Naive thymus-derived CD4-positive, alpha-beta T cell (primary cell): ENCODE measurements at places on chromosomes 11 and 22.

GRCh38 chr11:68714060-68714856, 29.9 kb downstream of the GAL start:
- DNase-seq = no peak

DNA sequence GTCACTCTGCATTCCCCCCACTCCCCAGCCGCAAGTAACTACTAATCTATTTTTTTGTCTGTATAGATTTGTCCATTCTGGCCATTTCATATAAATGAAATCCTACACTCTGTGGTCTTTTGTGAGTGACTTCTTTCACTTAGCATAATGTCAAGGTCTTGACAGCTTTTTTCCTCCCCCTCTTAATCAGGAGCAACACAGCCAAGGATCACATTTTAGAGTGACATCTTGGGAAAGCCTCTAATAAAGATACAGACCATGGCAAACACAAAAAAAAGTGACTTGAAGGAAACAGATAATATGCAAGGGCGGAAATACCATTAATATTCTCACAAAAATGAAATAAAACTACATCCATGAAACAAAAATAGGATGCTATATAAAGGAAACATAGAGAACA, 43.9 kb downstream of the RAB30 start:
- no peak for DNase-seq

GRCh38 chr11:124200671-124201070, 17.5 kb downstream of the OR10D3 start:
- DNase-seq = no peak

DNA sequence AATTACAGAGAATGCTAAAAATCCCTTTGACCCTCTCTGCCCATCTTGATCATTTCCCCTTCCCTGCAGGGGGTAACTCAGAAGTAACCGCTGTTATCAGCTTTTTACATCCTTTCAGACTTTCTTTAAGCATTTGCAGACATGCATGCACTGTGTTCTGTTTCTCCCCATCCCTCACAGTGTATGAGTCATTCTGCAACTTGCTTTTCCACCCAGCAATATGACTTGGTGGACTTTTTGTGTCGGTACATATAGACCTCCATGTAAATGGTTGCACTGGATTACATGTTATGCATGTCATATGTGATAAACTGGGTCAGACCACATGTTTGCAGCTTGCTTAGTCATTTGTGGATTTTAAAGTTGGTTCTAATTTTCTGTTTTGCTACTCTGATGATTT, 87.7 kb upstream of the NECTIN1 start:
- DNase-seq = no peak

- no peak for DNase-seq
These were observed 58.8 kb downstream of the CNTN5 start for GRCh38 chr11:99079576-99079975.

DNA sequence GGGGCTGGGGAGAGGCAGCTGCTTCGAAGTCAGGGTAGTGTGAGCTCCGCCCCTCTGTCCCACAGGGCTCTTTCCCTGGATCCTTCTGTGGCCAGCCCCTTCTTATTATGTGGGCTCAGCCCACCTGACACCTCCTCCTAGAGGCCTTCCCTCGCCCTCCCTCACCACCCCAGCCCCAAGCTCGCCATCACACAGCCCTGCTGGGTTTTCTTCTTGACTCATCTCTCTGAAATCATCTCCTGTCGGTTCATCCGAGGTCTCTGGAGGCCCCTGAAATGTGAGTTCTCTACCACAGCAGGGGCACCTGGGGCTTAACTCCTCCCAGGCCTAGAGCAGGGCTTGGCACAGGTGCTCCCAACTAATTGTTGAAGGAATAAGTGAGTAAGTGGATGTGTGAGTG, 65.2 kb downstream of the CACNA1I start:
- no peak for DNase-seq

GRCh38 chr11:128511712-128512111, 75.6 kb downstream of the ETS1 start:
- DNase-seq = no peak

DNA sequence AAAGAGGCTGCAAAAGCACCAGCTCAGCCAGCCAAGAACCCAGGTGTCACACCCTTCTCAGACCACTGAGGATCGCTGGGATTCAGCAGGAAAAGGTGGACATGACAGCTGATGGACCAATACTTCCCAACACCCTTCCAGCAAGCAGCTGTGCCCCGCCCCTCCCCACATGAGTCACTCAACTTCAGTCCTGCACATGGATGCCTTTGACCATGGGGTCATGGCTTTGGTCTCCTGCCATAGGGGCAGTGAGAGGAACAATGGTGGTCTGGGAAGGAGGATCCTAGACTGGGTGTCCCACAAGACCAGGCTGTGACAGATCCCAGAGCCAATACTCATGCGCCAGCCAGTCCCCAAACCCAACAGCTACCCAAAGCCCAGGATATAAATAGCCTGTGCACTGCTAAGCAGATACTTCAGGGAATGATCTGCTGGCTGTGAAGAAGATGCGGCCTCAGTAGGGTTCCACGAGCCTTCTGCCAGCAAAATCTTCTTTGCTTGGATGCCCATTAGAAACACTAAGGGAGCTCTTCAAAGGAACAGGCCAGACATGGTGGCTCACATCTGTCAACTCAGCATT, 5.5 kb upstream of the RGL4 start:
- DNase-seq = no peak

- no peak for DNase-seq
These were observed 83.9 kb downstream of the MED15 start for GRCh38 chr22:20591295-20591645.

DNA sequence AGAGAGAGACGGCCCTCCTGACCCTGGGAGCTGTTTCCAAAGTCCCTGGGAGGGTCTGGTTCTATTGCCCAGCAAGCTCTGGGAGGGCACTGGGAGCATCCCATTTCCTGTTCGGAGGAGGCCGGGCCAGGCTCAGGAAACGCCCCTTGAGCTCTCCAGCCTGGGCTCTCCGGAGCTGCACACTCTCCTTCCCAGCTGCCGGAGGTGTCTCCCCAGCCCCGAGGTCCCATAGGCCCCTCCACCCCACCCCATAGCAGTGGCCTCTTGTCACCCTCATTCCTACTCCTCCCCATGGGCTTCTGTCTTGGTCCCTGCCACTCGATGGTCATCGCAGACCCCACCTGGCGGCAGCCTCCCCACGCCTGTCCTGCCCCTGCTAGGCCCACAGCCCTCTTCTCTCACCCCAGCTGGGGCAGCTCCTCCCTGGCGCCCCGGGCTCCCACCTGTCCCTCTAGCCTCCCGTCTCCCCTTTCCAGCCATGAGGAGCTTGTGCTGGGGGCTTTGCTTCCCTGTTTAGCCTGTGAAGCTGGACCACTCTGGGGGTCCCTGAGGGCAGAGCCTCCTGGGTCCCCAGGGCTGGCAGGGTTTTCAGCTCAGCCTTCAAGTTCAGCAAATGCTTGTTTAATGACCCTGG, 2.8 kb downstream of the TSPAN32 start:
- DNase-seq = no peak

DNA sequence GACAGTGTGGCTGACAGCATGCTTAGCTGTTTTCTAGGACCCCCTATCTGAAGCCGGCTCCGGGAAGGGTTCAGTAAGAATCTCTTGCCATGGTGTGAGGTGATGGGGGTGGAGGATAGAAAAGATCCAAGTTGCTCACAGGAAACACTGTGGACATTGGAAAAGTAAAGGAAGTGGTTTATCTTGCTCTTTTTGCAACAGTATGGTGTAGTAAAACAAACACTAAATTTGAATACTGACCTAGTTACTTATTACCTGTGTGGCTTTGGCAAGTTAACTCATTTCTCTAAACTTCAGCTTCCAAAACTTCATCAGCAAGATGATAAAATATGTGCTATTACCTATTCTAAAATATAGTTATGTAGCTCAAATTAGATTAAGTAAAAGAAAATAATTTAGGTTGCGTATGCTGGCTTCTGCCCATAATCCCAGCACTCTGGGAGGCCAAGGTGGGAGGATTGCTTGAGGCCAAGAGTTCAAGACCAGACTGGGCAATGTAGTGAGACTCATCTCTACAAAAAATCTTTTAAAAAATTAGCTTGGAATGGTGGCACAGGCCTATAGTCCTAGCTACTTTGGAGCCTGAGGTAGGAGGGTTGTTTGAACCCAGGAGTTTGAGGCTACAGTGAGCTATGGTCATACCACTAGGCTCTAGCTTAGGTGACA, 51.6 kb upstream of the APOA1 start:
- DNase-seq = no peak

DNA sequence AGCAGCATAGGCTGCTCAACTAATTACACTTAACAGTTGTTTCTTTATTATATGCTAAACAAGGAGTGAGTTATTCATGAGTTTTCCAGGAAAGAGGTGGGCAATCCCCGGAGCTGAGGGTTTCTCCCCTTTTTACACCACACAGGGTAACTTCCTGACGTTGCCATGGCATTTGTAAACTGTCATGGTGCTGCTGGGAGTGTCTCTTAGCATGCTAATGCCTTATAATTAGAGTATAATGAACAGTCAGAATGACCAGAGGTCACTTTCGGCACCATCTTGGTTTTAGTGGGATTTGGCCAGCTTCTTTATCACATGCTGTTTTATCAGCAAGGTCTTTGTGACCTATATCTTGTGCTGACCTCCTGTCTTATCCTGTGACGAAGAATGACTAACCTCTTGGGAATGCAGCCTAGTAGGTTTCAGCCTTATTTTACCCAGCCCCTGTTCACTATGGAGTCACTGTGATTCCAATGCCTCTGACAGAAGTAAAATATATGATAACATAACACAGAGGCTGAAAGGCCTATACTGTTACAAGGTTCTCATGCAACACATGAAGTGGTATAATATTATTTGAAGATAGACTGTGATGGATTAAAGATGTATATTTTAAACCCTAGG, 41.3 kb upstream of the RDX start:
- no peak for DNase-seq

DNA sequence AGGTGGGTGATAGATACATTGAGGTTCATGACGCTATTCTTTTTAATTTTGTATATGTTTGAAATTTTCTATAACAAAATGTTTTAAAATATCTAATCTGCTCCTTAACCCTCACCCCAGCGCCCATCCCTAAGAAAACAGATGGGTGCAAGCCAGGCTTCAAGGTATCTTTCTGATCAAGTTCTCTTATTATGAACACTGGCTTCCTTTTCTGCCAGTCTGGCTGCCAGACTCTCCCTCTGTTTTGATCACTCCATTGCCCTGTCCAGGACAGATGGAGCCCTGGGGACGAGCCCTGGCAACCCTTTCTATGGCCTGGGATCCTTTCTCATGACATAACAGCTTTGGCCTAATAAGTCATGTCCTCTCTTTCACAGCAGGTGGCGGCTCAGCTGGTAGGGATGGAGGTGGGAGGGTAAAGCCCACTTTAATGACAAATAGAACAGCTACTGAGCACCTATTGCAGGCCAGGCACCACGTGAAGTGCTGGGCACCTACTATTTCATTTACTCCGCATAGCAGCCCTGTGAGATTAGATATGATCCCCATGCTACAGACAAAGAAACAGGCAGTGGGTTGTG, 38.4 kb downstream of the DRD2 start:
- DNase-seq = no peak
